ENCODE measurements at places on chromosomes 2 and 18. TPM values are rescaled to one million over a fixed set of nuclear protein-coding genes. Genes with fewer than 3 reads are reported as not detected.

Gene PLGLB1
- total RNA-seq = 0.83 TPM

Gene GPR155
- total RNA-seq = 6.6 TPM

Gene LOXHD1
- total RNA-seq = not detected

Gene ADCYAP1
- not detected for total RNA-seq

Gene ABCG5
- total RNA-seq = not detected

Gene LYPD6
- 7.8 TPM for total RNA-seq

Measured in smooth muscle cell of the umbilical artery (primary cell).